ENCODE measurements at places on chromosomes 2 and 18.

- DNase-seq = no peak
Measured at GRCh38 chr2:157052685-157053224, 204.8 kb upstream of the GALNT5 start.

DNA sequence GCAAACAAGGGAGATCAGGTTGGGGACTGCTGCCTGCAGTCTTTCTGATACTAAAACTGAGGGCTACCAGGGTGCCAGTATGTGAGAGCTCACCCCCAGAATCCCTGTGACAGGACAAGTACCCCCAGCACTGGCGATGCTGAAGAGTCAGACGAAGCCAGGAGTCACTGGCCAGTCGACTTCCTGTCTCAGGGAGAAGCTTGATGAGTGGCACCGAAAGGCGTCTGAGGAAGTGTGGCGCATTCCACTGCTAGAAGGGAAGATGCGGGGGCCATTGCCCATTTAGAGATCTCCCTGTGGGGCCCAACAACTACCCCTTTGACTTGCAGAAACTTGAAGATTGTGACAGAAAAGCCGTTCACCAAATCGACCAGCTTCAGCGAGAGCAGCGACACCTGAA lies 22.0 kb downstream of the MXD1 start:
- no peak for DNase-seq

GRCh38 chr2:215906458-215906857 lies 106.9 kb downstream of the MREG start:
- no peak for DNase-seq

DNA sequence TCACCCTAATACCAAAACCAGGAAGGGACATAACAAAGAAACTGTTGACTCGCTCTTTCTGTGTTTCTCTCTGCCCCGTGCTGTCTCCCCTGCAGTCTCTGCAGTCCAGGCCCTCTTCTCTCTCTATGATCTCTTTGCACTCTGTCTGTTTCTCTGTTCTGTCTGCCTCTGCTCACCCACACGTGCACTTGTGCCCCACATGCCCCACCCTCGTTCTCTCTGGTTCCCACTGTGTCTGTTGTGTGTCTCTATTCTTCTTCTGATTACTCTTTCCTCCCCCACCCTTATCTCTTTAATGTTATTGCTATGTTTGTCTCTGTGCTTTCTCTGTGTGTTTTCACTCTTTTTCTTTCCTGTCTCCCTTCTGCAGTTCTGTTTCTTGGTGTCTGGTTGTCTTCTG lies 54.0 kb downstream of the NAT8 start:
- DNase-seq = no peak

Measured in right cardiac atrium (tissue), 5 donors.